Activated T-helper 1 cell treated with Interleukin-2 at 50 U/mL for 16 hours (primary cell): ENCODE measurements at places on chromosomes 13 and 19.

GRCh38 chr19:3532154-3532786, 6.7 kb upstream of the TEKTIP1 start:
- DNase-seq = no peak

- DNase-seq = no peak
These were observed 128.3 kb upstream of the MCF2L start for GRCh38 chr13:112840472-112841302.

DNA sequence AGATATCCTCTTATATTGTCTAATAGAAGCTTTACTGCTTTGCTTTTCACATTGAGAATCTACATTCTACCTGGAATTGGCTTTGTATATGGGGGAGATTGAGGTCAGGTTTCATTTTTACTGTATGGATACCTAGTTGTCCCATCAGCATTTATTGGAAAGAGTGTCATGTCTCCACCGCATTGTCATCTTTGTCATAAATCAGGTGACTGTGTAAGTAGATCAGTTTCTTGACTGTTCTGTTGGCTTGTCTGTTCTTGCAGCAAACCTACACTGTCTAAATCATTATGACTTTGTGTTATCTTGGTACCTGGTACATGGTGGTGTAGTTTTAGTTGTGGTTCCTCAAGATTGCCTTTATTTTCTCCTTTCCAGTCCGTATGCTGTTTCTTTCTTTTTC, 5.8 kb downstream of the URI1 start:
- no peak for DNase-seq

GRCh38 chr13:40422588-40423235, 243.7 kb downstream of the FOXO1 start:
- DNase-seq = no peak

GRCh38 chr13:33202644-33203169, 82.8 kb downstream of the STARD13 start:
- DNase-seq = no peak

GRCh38 chr13:39835253-39835652, 179.8 kb downstream of the COG6 start:
- no peak for DNase-seq

DNA sequence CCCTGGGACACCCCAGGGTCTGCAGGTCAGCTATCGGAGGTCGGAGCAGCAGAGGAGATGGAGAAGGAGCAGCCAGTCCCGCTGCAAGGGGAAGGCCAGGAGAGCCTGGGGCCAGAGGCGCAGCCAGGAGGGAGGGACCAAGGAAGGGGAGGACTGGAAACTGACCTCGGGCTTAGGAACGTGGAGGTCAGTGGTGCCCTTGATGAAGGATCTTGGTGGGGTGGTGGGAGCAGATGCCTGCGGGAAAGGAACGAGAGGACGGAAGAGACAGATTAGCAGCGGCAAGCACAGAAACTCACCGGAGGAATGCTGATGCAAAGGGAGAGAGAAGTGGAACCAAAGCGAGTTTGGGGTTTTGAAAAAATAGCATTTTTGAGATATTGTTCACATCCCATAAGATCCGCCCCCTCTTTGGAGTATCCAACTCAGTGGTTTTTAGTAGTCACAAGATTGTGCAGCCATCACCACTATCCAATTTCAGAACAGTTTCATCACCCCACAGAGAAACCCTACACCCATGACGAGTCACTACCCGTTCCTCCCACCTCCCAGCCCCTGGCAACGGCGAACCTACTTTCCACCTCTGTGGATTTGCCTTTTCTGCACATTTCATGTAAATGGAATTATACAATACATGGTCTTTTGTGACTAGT, 22.1 kb downstream of the PLEKHF1 start:
- DNase-seq = no peak

- DNase-seq = no peak
These were observed 23.5 kb upstream of the USP12 start for GRCh38 chr13:27194895-27195764.

GRCh38 chr13:74047931-74048600, 86.1 kb downstream of the KLF12 start:
- no peak for DNase-seq

- DNase-seq = no peak
These were observed 46.4 kb downstream of the DLEU7 start for GRCh38 chr13:50797091-50797490.

GRCh38 chr13:37695200-37695599, 96.6 kb upstream of the POSTN start:
- DNase-seq = no peak

- no peak for DNase-seq
These were observed 15.5 kb downstream of the SMARCA4 start for GRCh38 chr19:10976131-10976892.

DNA sequence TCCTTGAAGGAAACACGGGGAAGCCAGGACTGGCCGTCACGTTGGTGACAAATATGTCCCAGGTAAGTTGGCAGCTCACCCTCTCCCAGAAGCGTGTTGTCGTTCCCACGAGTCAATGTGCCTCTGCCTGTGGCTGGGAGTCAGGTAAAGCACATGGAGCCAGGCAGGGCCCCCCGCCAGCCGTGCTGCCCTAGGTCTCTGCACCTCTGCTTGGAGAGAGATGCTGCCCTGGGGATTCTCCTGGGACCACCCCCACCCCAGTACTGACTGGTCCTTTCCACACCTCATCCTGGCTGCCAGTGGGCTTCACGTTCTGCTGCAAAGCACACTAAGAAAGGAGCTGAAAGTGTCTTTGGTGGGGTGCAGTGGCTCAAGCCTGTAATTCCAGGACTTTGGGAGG, 9.9 kb downstream of the ZNF114 start:
- no peak for DNase-seq

GRCh38 chr19:28884786-28885476, 328.0 kb downstream of the UQCRFS1 start:
- no peak for DNase-seq

DNA sequence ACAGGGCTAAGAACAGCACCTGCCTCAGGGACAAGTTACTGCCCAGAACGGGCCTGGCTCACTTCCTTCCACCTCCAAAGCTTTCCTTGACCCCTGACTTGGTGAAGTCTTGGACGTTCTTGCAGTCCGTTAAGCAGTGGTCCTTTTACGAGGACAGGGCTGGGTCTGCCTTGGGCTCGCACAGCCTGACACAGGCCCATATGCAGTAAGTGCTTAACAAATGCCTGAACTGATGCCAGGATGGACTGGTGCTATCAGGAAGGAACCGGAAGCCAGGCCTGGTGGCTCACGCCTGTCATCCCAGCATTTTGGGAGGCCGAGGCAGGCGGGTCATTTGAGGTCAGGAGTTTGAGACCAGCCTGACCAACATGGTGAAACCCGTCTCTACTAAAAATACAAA, 1.8 kb upstream of the PLK5 start:
- no peak for DNase-seq

DNA sequence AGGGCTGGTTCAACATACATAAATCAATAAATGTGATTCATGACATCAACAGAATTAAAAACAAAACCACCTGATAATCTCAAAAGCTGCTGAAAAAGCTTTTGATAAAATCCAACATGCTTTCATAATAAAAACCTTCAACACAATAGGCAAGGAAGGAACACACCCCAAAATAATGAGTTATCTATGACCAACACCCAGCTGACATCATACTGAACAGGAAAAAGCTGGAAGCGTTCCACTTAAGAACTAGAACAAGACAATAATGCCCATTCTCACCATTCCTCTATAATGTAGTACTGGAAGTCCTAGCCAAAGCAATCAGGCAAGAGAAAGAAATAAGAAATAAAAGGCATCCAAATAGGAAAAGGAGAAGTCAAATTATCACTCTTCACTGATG, 116.2 kb upstream of the FREM2 start:
- DNase-seq = no peak

GRCh38 chr13:27712421-27712820, 79.9 kb upstream of the GSX1 start:
- no peak for DNase-seq

GRCh38 chr19:51712461-51713081, 11.2 kb downstream of the HAS1 start:
- no peak for DNase-seq

DNA sequence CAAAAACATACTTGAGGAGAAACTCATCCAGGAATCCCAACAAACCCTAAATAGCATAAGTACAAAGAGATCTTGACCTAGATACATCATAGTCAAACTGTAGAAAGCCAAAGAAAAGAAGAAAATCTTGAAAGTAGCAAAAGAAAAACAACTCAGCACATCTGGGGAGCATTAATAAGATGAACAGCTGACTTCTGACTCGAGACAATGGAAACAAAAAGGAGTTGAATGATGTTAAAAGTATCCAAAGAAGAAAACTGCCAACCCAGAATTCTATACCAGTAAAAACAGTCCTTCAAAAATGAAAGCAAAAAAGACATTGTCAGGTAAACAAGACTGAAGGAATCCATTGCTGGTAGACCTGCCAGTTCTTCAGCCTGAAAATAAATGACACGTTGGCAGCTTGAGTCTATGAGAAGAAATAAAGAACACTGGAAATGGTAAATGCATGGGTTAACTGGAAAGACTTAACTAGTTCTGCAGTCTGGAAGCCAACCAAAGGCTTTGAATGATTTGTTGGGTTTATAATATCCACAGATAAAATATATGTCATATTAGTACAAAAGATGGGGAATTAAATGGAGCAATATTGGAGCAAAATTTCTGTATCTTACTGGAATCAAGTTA, 46.8 kb downstream of the TSSK6 start:
- DNase-seq = no peak

DNA sequence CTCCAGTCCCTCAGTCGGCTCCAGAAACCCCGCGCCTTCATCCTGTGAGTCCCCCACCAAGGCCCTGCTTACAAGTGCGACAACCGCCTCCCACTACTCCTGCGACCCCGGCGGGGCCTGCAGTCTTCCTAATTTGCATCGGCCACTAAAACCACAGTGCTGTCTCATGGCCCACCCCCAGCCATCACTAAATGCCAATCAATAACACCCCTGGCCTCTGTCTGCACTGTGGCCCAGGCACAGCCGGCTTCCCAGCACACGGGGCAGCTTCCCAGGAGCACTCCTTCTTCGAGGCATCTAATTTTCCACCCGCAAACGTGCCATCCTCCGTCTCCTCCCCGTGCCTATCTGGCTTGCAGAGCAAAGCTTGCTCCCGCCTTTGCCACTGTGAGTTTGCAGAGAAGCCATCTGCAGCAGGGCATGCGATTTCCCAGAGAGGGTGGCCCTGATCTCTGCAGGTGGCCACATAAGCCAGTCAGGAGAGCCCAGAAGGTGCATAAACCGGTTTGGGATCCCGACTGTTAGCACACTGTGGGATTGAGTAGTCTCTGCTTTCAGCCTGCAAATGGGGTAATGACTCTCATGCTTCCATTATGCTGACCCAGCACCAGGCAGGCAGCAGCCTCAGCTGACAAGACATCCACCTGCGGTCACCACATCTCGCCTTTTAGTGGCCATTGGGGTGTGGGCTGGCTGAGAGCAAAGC, 34.0 kb upstream of the USE1 start:
- DNase-seq = no peak

GRCh38 chr19:13466697-13467096, 39.6 kb downstream of the CACNA1A start:
- DNase-seq = no peak

DNA sequence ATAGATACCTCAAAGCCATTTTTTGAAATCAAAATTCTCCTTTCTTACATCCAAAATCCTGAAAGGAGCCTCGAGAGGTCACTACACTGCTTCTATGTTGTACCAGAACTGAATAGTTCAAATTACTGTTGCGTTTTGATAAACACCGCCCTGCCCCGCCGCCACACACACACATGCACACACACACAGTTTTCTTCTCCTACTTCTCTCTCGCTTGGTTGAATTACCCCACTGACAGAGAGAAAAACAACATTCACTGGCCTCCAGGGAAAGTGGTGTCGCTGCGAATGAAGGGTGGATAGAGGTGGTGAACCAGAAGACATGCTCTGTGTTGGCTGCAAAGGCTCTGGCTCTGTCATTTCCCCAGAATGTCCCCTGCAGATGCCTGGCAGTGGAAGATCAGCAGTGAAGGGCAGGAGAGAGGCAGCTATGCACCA, 183.4 kb upstream of the RFC3 start:
- no peak for DNase-seq

GRCh38 chr13:29847501-29847983, 2.9 kb downstream of the UBL3 start:
- no peak for DNase-seq

DNA sequence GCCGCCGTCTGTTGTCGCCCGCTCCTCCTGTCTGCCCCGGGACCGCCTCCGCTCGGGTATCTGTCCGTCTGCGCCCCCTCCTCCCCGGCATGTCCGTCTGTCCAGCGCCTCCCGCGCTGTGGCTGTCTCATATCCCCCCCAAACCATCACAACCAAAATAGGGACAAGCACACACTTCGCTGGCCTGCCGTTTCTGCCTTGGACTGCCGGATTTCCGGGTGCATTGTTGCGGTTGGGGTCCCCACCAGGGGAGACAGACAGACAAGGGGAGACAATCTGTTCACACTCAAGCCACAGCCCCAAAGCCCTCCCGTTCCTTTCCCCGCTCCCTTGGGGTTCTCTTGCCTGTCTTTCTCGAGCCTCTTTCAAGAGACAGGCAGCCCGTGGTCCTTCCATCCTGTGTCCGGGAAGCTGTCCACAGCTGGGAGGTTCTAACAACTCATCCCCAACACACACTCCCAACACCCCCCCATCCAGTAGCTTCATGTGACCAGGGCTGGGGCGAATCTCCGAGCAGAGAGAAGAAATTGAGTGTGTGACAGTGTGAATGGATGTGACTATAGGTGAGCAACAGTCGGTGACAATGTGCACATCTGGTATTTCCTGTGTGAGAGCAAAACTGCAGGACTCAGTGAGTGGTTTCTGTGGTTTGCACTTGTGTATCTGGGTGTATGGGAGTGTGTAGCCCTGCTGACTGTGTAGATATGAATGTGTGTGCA, 16.5 kb upstream of the FOSB start:
- no peak for DNase-seq

DNA sequence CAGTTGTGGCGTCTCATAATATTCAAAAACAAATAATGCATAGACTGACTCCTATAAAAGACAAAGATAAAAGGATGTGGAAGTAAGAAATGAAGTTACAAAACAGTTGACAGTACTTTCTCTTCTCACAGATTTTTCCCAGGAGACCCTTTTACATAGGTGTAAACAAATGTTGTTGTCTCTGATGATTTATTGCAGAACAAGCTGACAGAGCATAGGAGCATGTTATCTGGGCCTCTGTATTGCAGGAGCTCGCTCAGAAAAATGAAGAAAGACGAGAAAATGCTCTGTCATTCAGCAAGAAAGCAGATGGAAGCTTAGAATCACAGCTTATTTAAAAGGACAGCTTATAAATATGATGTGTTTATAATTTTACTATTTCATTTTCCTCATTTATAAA, 353.6 kb upstream of the GPC6 start:
- no peak for DNase-seq

- peak; percentile 55 for DNase-seq
These were observed at the start of gene DENND1C for GRCh38 chr19:6481541-6482342. Gene DENND1C, minus strand, starts transcription at chr19:6481787. Its CDS starts 92 bp downstream, at chr19:6481695.
